ENCODE measurements at places on chromosomes 12 and 14.

DNA sequence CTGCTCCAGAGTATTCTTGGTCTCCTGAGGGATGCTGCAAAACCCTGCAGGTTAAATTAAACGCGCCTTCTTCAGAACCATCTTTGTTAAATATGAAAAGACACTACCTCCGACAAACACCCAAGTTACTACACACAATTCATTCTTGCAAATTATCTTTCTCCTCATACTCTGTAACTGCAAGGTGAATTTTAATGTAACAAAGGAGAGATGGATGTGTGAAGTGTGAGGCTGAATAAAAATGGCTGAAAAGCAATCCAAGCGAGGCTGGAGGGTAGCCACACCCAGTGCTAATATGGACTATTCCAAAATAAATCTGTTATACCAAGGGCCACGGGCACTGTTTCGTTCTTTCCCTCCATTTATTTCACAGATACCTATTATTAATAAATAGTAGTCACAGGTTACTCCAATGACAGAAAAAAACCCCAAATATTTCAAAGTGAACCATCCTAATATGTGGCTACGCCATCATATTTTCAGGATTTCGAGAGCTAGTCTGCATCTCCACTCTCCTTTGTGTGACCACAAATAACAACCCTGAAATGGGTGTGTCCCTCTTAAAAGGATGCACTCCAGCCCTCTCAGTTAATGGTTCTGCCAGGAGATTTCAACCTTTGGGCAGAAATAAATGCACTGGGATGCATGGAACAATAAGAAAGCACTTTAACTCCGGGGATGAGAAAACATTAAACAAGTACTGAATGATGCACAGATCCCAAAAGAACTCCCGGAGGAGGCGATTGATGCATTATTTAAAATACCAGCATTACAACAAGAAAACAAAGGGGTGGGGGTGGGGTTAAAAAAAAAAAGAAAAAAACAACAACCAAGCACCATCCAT is 53.1 kb upstream of the CCDC175 start:
- no peak overlapping the region for H3K4me3 ChIP-seq
- no peak overlapping the region for H3K27ac ChIP-seq
- H3K4me1 ChIP-seq: no peaks in the 10 kb centered on the region

GRCh38 chr12:79482921-79483320 is 207.8 kb downstream of the PAWR start:
- H3K27me3 ChIP-seq: no peaks in the 10 kb centered on the region
- H3K36me3 ChIP-seq: no peaks in the 10 kb centered on the region
- no peak overlapping the region for H3K4me3 ChIP-seq
- no peaks in the 10 kb centered on the region for H3K4me1 ChIP-seq
- H3K27ac ChIP-seq: no peak overlapping the region
- DNase-seq: no peak

- no peak overlapping the region for H3K4me3 ChIP-seq
- peaks cover 5% of the 10 kb centered on the region for H3K4me1 ChIP-seq
- H3K27ac ChIP-seq: no peak overlapping the region
Measured at GRCh38 chr12:114911196-114911595, 227.2 kb upstream of the TBX3 start.

- no peak overlapping the region for H3K4me3 ChIP-seq
- H3K4me1 ChIP-seq: peaks cover 6% of the 10 kb centered on the region
- no peak overlapping the region for H3K27ac ChIP-seq
- DNase-seq: no peak
Measured at GRCh38 chr12:89821896-89822295, 113.3 kb upstream of the ATP2B1 start.

DNA sequence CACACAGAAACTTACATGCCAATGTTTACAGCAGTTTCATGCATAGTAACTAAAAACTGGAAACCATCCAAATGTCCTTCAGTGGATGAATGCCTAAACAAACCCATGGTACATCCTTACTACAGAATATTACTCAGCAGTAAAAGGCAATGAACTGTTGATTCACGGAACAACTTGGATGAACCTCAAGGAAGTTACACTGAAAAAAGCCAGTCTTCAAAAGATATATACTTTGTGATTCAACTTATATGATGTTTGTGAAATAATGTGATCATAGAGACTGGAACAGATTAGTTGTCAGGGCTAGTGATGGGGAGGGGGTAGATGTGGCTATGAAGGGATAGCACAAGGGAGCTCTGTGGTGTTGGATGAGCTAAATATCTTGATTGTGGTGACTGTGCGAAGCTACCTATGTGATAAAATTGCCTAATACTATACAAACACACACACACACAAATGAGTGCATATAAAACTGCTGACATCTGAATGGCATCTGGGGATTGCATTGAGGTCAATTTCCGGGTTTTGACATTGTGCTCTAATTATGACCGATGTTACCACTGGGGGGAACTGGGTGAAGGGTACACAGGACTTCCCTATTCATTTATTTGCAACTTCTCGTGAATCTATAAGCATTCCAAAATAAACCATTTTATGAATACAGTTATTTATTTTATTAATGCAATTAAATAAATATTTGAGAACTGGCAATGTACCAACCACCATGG is 94.3 kb downstream of the RIN3 start:
- no peaks in the 10 kb centered on the region for H3K27me3 ChIP-seq
- peaks cover 5% of the 10 kb centered on the region for H3K4me1 ChIP-seq
- no peak overlapping the region for H3K4me3 ChIP-seq

- DNase-seq: peak; percentile 57
- H3K36me3 ChIP-seq: no peaks in the 10 kb centered on the region
- H3K4me1 ChIP-seq: no peaks in the 10 kb centered on the region
- H3K27me3 ChIP-seq: no peaks in the 10 kb centered on the region
Measured at GRCh38 chr12:130761537-130762318, 45.6 kb upstream of the RIMBP2 start.

DNA sequence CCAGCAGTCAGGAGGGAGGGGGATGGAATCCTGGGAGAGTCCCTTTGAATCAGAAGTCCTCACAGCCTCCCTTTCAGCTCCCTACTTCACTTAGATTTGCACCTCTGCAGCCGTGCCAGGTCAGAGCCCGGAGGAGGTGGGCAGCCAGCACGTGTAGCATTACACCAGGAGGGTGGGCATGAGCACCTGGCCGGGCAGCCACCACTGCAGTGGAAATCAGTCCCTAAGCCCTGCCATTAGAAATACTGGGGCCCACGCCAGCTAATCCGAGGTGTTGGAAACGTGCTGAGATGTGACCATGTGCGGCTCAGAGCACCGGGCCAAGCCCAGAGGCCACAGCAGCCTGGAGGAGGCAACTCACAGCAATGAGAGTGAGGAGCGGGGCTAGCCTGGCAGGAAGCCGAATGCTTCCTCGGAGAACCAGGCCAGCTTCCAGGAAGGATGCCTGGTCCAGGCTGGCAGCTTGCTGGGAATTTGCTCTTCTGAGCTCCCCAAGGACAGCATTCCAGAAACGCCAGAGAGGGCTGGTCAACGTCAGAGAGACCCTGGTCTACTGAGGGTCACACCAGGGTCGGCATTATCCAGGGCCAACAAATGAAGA is 9.4 kb upstream of the CACNA2D4 start:
- H3K4me1 ChIP-seq: peaks cover 3% of the 10 kb centered on the region
- H3K27ac ChIP-seq: no peak overlapping the region
- no peak for DNase-seq

DNA sequence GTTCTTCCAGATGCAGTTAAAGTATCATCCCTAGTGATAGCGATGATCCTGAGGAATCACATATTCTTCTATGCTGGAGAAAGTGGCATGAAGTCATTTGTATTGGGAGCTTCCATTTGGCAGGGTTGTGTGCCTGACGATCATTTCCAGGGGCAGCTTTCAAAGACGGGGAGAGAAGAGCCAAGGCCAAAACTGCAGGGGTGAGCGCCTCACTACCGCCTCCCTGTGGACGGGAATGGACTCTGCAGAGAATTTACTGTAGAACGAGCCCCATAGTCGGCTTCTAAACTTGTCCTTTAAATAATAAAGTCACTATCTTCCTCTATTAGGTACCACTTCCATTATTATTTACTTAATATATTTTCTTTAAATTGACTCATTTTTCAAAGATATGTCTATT is 555.9 kb upstream of the TMEM132C start:
- H3K4me1 ChIP-seq: no peaks in the 10 kb centered on the region
- DNase-seq: no peak
- no peaks in the 10 kb centered on the region for H3K36me3 ChIP-seq
- H3K4me3 ChIP-seq: no peak overlapping the region
- H3K27me3 ChIP-seq: no peaks in the 10 kb centered on the region

- no peak overlapping the region for H3K4me3 ChIP-seq
- no peaks in the 10 kb centered on the region for H3K36me3 ChIP-seq
- H3K4me1 ChIP-seq: no peaks in the 10 kb centered on the region
Measured at GRCh38 chr12:30877105-30877875, 49.3 kb upstream of the TSPAN11 start.

GRCh38 chr12:48545833-48546469 is 20.5 kb downstream of the OR8S1 start:
- H3K27me3 ChIP-seq: no peaks in the 10 kb centered on the region
- H3K27ac ChIP-seq: no peak overlapping the region
- H3K36me3 ChIP-seq: no peaks in the 10 kb centered on the region
- no peaks in the 10 kb centered on the region for H3K4me1 ChIP-seq
- no peak for DNase-seq
- H3K4me3 ChIP-seq: no peak overlapping the region

DNA sequence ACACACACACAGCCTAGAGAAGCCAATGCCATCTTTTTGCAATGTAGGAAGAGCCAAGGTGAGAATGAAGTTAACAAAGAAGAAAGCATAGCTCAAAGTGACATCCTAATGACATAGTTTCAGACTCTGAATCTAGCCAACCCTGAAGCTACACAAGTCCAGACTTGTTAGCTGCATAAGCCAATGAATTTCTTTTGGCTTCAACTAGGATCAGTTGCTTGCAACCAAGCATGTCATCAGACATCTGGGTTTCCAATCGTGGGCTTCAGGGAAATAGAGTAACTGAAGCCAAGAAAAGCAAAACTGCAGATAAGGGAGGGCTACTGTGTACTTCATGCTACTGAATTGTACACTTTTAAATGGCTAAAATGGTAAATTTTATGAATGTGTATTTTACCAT is 4.4 kb upstream of the GPHN start:
- H3K4me1 ChIP-seq: no peaks in the 10 kb centered on the region
- no peaks in the 10 kb centered on the region for H3K27me3 ChIP-seq
- no peak overlapping the region for H3K4me3 ChIP-seq
- DNase-seq: no peak

GRCh38 chr14:79960288-79960687 is 251.0 kb downstream of the DIO2 start:
- no peak overlapping the region for H3K4me3 ChIP-seq
- H3K27me3 ChIP-seq: no peaks in the 10 kb centered on the region
- no peaks in the 10 kb centered on the region for H3K4me1 ChIP-seq
- DNase-seq: no peak
- no peak overlapping the region for H3K27ac ChIP-seq

- peak overlapping the region; percentile 21 for H3K27ac ChIP-seq
- peaks cover 24% of the 10 kb centered on the region for H3K36me3 ChIP-seq
- H3K4me1 ChIP-seq: peaks cover 21% of the 10 kb centered on the region
- no peak overlapping the region for H3K4me3 ChIP-seq
- DNase-seq: peak; percentile 79
- H3K27me3 ChIP-seq: no peaks in the 10 kb centered on the region
Measured at GRCh38 chr14:68786491-68787091, 6.3 kb downstream of the ZFP36L1 start.

- H3K36me3 ChIP-seq: no peaks in the 10 kb centered on the region
- no peak for DNase-seq
- H3K27ac ChIP-seq: no peak overlapping the region
Measured at GRCh38 chr14:99387880-99388279, 92.8 kb downstream of the SETD3 start.

GRCh38 chr12:100632445-100632892 is 59.0 kb downstream of the GAS2L3 start:
- no peak overlapping the region for H3K4me3 ChIP-seq
- H3K27me3 ChIP-seq: no peaks in the 10 kb centered on the region
- no peaks in the 10 kb centered on the region for H3K4me1 ChIP-seq
- no peaks in the 10 kb centered on the region for H3K36me3 ChIP-seq
- DNase-seq: no peak

- no peak overlapping the region for H3K4me3 ChIP-seq
- no peaks in the 10 kb centered on the region for H3K27me3 ChIP-seq
- H3K4me1 ChIP-seq: no peaks in the 10 kb centered on the region
- no peak overlapping the region for H3K27ac ChIP-seq
- no peaks in the 10 kb centered on the region for H3K36me3 ChIP-seq
Measured at GRCh38 chr12:2461046-2461445, 333.7 kb upstream of the FKBP4 start.

DNA sequence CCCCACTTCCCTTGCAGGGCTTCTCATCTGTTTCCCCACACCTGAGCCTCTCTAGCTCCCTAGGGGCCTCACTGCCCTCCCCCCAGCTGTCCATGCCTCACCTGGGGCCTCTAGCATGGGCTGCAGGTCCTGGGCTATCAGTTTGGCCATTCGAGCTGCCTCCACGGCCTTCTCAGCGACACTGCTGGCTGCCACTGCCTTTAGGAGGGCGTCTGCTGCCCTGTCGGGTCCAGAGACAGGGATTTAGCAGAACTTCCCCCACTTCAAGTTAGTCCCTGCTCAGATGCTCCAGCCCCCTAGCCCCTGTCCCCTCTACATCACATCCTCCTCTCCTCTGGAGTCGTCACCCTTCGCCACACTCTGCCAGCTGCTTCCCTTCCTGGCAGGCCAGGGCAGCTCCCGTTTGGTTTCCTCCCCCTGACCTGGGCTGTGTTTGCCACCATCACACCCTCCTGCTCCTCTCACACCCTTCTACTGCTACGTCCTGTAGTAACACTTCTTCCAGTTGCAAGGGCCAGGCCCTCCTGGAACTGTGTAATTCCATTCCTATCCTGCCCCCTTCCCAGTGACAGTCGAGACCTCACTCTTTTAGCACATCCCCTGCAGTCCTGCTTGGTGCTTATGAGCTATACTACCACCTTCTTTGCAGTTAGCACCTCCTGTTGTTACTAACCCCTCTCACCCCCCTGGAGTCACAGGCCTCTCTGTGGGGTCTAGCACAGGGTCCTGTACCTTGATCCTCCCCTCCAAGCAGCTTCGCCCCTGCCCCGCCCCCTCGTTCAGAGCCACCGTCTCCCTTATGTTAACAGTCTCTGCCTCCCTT is 4.3 kb upstream of the AP1G2 start:
- H3K36me3 ChIP-seq: no peaks in the 10 kb centered on the region
- peaks cover 20% of the 10 kb centered on the region for H3K27me3 ChIP-seq
- DNase-seq: no peak
- H3K4me1 ChIP-seq: peaks cover 5% of the 10 kb centered on the region

GRCh38 chr14:21069388-21070082 is 569 bp upstream of the ARHGEF40 start:
- H3K4me1 ChIP-seq: peaks cover 18% of the 10 kb centered on the region
- peak overlapping the region; percentile 35 for H3K27ac ChIP-seq
- peaks cover 15% of the 10 kb centered on the region for H3K36me3 ChIP-seq
- no peaks in the 10 kb centered on the region for H3K27me3 ChIP-seq

GRCh38 chr12:19707948-19708409 is 268.7 kb downstream of the AEBP2 start:
- H3K4me1 ChIP-seq: no peaks in the 10 kb centered on the region
- H3K27me3 ChIP-seq: no peaks in the 10 kb centered on the region
- no peak for DNase-seq
- H3K4me3 ChIP-seq: no peak overlapping the region

- no peaks in the 10 kb centered on the region for H3K27me3 ChIP-seq
- no peak for DNase-seq
- no peak overlapping the region for H3K27ac ChIP-seq
- no peaks in the 10 kb centered on the region for H3K4me1 ChIP-seq
Measured at GRCh38 chr14:56494167-56494566, 85.4 kb upstream of the TMEM260 start.

- no peaks in the 10 kb centered on the region for H3K4me1 ChIP-seq
- H3K27me3 ChIP-seq: no peaks in the 10 kb centered on the region
- H3K27ac ChIP-seq: no peak overlapping the region
- no peak overlapping the region for H3K4me3 ChIP-seq
- H3K36me3 ChIP-seq: no peaks in the 10 kb centered on the region
Measured at GRCh38 chr12:49195736-49196135, 6.9 kb upstream of the TUBA1A start.
